ENCODE measurements at places on chromosomes 2 and 18.

DNA sequence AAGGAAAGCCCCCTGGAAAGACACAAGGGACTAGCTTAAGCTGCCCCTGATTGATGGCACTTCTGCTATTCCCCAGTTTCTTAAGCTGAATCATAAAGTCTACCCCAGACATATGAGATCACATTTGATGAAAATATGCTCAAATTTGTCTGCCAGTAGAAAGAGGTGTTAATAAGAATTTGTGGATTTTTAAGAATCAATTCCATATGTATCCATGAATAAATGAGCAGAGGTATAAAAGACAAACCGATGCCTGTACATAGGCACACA lies 119.9 kb downstream of the CCBE1 start:
- no peak for DNase-seq

GRCh38 chr18:75782204-75782603 lies 354.7 kb upstream of the SMIM21 start:
- DNase-seq: no peak

- DNase-seq: no peak
These were observed 37.1 kb downstream of the EXOC6B start for GRCh38 chr2:72788756-72789155.

GRCh38 chr18:13218368-13218991 lies at the start of gene LDLRAD4:
TSS of gene LDLRAD4 (plus strand) at chr18:13218760.
- peak; percentile 18 for DNase-seq

DNA sequence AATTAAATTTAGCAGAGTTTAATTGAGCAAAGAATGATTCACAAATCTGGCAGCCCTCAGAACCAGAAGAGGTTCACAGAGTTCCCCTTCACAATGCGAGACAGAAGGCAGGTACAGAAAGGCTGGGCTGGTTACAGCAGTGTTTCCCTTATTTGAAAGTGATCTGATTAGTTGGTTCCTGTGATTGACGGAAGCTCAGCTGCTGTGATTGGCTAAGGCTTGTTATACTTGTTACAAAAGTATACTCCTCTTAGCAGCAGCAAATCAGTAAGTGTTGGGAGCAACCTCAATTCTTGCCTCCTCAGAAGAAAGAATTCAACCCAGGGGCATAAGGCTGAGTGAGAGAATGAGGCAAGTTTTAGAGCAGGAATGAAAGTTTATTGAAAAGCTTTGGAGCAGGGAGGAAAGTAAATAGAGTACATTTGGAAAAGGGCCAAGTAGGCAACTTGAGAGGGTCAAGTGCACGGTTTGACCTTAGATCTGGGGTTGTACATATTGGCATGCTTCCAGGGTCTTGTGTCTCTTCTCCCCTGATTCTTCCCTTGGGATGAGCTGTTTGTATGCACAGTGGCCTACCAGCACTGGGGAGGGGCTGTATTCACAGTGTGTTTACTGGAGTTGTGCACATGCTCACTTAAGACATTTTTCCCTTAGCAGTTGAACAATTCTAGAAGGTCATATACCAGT lies 431.8 kb upstream of the RAB12 start:
- DNase-seq: peak; percentile 2

GRCh38 chr18:54444319-54444914 lies 86.7 kb downstream of the C18orf54 start:
- peak; percentile 55 for DNase-seq

DNA sequence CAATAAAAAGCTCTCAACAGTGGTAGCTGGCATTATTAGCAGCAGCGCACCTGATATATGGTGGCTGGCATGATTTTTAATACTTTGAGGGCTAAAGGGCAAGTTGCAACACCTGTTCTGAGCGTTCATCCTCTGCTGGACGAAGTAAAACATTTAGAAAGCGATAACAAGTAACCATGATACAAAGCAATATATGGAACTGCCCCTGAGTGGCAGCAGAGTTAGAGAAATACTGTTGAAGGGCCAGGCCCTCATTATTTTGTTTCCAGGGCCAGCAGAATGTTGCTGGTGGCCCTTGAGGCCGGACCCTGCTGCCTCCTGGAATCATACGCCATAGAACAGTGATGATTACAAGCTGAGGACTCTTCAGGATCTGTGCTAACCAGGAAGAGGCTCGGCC lies 47.8 kb downstream of the ARHGEF4 start:
- no peak for DNase-seq

DNA sequence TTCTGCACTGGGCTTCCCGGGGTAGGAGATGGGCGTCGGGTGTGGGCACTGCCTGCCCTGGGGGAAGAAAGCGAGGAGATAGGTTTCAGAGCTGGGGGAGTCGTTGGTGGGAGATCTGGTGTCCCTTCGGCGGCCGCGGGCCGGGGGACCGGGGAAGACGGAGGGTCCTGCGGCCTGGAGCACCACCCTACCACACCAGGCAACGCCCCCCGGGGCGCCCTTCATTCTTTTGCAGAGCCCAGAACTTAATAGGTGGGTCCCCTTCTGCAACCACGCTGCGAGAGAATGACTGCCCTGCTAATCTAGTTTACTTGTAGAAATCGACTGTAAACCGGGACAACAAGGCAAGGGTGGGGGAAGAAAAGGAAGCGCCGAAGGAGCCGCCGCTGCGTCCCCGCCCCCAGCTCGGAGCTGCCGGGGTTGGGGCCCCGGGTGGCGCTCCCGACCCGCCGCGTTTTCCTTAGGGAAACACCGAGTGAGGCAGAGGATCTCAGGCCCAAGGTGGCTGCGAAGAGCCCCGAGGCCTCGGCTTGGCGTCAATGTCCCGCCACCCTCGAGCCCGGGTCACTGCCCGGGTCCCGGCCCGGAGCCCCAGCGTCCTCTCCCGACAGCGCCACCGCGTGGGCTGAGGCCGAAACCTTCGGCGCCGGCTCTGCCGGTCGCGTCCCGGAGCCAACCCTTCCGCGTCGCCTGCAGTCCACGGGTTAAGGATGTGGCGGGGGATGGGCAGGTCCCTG lies 5.4 kb upstream of the SATB2 start:
- DNase-seq: peak; percentile 85

DNA sequence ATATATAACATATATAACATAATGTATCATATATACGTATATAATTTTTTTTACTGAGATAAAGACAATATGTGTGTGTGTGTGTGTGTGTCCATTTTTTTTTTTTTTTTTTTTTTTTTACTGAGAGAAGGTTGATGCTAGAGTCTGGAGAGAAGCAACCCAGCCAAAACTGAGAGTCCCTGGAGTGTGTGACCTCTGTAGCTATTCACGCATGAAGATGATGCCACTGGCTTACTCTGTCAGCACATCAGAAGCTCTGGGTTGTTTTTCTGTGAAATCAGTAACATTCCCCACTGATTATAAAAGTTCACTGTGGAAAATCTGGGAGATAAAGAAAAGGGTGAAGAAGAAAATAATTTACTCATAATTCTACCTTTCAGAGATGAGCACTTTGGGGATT lies 27.2 kb downstream of the CCDC195 start:
- DNase-seq: no peak

GRCh38 chr2:38477006-38477405 lies 99.9 kb upstream of the ATL2 start:
- DNase-seq: no peak

GRCh38 chr2:7697052-7697451 lies 779.8 kb downstream of the RNF144A start:
- DNase-seq: no peak

DNA sequence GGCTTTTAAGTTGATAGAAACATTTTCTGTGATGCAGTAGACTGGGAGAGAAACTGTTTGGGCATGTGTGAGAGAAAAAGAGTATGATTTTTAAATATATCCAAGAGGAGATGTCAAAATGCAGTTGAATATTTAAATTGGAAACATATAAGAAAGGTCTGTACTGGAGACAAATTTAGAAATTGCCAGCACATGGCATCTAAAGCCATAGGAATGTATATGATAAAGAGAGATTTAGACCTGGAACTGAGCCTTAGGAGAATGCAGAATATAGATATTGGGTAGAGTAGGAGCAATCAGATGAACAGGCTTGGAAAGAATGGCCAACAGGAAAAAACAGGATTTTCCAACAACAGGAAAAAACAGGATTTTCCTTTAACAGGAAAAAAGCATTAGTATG lies 680.8 kb downstream of the MBD2 start:
- no peak for DNase-seq

DNA sequence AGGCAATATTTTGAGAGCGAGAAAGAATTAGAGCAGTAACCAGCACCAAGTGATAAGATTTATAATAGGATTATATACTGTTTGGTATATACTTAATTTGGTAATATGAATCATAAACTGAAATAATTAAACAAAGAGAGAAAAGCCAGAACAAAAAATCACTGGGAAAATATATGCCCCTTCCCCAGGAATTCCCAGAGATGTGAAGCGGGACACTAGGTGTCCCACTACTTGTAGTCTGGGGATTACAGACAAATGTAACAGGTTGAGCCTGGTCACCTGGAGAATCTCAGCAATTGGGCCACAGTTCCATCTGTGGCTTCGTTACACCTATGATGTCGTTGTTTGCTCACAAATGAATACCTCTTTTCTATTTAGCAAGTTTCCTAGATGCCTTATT lies 256.1 kb upstream of the CHAC2 start:
- no peak for DNase-seq

GRCh38 chr2:71459084-71459431 lies 5.7 kb downstream of the DYSF start:
- DNase-seq: no peak

DNA sequence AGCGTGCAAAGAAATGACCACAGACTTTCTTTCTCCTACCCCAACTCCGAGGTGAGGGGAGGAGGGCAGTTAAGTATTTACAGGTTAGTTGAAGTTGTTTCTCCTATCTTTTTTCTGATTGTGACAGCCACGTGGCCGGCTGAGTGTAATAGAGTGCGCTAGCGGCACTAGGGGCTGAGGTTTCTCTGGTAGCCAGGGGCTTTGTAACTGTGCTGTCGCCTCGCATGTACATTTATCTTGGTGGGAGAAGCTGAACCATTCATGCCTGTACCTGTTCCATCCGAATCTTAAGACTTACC lies 214.1 kb upstream of the STON1 start:
- DNase-seq: peak; percentile 71

- DNase-seq: peak; percentile 50
These were observed 968.5 kb downstream of the BCL11A start for GRCh38 chr2:59584958-59585357.

DNA sequence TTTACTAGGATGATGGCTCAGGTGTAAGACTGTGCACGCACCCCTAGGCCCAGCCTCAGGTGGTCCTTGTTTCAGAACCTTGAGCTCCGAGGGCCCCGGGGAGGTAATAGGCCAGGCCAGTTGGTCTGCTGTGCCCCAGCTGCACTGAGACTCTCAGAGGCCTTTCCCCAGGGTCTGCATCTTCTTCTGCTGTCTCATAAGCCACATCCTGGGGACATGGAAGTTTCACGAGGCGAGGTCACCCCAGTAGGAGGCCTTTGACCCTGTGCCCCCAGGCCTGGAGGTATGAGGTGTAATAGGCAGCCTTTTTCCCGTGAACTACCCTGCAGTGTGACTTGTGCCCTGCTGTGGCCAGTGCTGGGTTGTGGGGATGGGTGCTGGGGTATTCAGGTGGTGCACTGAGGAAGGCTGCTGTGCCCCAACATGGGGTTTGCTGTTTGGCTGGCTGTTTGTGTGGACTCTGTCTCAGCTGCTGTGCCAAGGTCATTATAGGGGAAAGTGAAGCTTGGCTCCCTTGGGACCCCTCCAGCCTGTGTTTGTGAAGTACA lies 6.9 kb downstream of the OXER1 start:
- peak; percentile 65 for DNase-seq

DNA sequence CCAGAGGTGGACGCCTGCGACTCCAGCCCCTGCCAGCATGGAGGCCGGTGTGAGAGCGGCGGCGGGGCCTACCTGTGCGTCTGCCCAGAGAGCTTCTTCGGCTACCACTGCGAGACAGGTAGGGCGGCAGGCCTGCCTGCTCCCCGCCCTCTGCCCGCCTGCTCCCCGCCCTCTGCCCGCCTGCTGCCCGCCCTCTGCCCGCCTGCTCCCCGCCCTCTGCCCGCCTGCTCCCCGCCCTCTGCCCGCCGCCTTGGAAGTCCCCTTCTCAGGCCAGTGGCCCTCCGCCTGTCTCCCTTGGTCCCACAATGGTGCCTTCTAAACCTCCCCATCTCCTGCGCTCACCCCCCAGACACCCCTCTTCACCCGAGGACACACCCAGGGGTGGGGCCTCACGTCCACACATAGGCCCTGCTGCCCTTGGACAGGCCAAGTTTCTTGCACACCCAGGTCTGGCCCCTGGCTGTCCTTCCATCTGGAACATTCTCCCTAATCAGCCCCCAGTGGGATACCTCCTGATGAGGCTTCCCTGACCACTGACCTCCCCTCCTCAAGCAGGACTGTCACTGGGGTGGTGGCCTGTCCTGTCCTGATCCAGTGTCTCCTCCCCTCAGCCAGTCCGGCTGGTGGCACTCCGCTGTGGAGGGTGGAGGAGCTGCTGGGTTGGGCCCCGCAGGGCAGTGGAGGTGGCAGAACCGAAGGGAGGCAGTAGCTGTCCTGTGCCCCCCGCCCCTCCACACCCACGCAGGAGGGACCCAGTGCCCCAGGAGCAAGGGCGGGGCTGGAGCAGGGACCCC lies 37.9 kb downstream of the MTERF4 start:
- no peak for DNase-seq
